ENCODE measurements at places on chromosomes 7 and 10. TPM values are rescaled to one million over a fixed set of nuclear protein-coding genes. Genes with fewer than 3 reads are reported as not detected.

DNA sequence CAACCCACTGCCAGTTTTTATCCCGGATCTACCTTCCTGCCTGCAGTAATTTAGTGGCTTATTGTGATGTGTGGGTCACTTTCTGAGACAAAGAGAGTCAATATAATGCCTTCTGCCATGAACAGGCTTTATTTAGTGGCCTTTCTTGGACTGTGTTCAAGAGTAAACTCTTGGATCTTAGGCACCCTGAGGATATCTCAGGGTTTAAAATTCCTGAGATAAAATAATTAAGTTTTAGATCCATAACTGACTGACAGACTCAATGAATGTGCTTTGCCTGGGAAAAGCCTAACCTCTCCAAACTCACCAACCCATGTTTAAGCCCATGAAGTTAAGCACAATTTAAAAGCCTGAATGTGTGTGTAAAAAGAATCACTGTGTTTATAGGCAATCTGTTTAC lies 564.3 kb downstream of the LRMDA start:
- DNase-seq = no peak

DNA sequence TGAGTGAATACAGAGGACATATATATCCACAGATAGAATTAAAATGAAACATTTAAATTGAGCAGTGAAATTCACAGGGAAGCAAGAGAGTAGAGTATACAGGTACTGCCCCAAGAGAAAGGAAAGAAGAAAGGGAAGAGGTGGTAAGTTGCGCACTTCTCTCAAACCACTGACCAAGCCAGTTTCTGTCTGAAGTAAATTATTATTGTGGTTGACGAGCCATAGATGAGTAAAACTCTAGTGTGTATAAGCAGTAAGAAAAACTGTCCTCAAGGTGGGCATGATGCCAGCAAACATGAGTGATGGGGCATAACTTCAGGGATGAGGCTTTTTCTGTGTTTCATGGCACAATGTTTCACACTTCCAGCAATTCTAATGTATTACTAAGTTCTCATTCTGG lies 4.4 kb upstream of the BET1 start:
- DNase-seq = no peak

- DNase-seq = no peak
Measured at GRCh38 chr7:120190109-120190508, 82.9 kb upstream of the KCND2 start.

The SPDYE16 gene
- total RNA-seq = 0.09 TPM

GRCh38 chr10:28721318-28721951 lies 44.1 kb downstream of the BAMBI start:
- DNase-seq = no peak

DNA sequence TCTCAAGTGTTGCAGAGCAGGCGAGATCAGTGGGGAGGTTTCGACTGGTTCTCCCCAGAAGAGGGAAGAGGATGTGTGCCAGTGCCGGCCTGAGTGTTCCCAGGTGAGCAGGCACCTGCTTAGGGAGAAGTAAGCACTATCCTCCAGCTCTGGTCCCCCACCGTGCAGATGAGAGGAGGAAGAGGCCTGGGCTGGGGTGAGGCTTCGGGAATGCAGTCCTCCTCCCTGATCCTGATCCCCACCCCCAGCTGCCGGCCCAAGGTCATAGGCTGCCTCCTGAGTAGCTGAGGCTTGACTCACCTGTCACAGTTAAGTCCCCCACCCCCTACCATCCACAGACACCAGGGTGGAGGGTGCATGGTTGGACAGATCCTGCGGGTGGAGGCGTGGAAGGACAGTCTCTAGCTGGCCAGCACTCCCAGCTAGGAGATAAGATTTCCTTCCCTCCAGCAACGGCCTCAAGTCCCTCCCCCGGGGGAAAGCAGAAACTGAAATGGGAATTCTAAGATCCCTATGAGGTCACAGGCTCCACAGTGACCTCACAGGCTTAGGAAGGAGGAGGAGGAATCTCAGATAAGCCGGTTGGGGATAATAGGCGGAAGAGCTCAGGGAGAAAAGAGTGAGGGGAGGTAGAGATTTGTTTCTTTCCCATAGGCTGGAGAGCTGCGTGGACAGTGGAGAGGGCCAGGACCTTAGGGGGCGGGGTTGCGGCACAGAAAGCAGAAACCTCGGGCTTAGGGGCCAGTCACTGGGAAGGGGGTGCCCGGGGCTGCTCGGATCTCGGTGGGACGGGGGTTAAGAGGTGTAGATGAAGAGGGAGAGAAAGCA lies 1.0 kb downstream of the LRCH4 start:
- peak; percentile 89 for DNase-seq

GRCh38 chr7:108088729-108089128 lies 41.4 kb downstream of the LAMB4 start:
- no peak for DNase-seq

GRCh38 chr7:6284055-6284400 lies 11.6 kb upstream of the CYTH3 start:
- no peak for DNase-seq

DNA sequence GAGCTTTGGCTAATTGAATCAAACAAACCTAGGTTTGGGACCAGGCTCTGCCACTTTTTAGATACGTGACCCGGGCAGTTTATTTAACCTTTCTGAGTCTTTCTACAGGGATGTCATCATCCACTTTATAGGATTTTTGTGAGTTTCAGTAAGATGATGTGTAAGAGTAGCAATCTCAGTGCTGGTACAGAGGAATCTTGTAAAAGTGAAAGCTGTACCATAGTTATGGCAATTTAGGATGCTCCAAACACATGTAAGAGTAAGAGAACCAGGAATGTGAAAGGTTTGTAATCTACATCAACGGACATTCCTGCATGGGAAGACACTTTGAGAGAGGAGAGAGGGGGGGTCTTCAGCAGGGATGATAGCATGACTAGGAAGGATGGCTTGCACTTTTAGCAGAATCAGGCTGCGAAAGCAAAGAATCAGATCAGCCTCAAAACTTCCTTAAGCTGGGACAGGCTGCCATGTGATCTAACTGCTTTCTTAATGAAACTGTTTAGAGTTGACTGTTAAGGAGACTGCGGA lies 968 bp downstream of the NOLC1 start:
- peak; percentile 18 for DNase-seq

The GPR37 gene
- total RNA-seq = 7.0 TPM

DNA sequence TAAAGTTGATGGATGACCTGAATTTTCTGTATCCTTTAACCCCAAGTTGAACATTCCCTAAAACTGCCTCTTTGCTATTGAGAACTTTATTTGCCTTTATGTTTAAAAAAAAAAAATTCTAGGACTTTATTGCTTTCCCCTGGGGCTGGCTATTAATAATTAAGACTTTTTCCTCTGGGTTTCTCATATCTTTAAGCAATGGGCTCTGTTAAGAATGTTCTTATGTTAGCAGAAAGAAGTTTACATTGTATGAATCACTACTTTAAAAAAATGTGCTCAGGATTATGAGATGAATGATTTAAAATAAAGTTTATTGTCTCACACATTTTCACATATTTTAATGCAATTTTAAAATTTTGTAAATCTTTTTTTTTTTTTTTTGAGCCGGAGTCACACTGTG lies 19.5 kb downstream of the TAX1BP1 start:
- DNase-seq = no peak

DNA sequence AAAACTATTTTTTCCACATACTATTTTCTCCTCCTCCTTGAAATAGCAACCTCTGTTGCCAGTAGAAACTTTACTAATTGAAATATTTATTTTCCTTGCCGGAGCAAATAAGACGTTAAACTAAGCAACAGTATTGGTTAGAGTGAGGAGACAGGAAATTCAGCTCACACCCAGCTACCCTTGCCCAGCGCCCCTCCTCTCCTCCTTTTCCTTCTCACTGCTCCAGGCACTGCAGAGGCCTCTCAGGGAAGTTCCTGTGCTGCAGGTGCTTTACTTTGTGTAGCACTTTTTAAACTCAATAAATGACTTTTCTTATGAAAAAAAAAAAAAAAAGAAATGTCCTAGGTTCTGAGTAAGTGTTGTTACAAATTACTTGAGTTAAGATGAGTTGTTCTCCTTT lies 134.0 kb downstream of the SEMA3E start:
- DNase-seq = no peak

The SH2D4B gene
- total RNA-seq = not detected

GRCh38 chr10:84012831-84013458 lies 126.4 kb upstream of the GHITM start:
- DNase-seq = no peak

GRCh38 chr10:63692220-63692896 lies 171.2 kb downstream of the REEP3 start:
- peak; percentile 30 for DNase-seq

- peak; percentile 57 for DNase-seq
Measured at GRCh38 chr10:576130-576465, 113.4 kb downstream of the DIP2C start.

The GPC2 gene
- 1.2 TPM for total RNA-seq

The HOXA7 gene
- not detected for total RNA-seq

DNA sequence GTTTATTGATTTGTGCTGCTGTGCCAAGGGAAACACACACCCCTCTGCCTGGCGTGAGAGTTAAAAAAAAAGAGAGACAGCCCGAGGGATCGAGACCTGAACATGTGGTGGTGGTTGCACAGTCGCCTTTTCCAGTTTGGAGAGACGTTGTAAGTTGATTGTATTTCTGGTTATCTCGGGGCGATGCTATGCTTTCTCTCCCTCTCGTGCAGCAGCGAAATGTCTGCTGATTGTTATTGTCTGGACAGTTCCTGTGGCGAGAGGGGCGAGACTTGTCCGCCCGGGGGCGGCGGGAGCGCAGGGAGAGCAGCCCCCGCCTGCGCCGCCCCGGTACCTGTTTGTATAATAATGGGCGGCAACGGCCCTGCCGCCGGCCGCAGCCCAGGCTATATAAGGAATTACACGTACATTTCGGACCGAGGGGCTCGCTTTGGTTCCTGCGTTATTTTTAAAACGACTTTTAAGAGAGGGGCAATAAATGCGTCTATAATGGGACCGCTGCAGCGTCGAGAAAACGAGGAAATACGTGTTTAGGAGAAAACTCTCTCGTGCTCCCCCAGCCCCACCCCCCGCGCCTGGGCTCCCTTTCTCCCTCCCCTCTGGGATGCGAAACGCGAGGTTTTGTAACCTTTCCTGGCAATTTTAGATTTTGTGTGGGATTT lies 1.7 kb downstream of the ZEB1 start:
- DNase-seq = peak; percentile 72

The NEURL1 gene
- 0.27 TPM for total RNA-seq

- no peak for DNase-seq
Measured at GRCh38 chr7:22733761-22734160, 6.8 kb downstream of the IL6 start.

The SMC3 gene
- 58.3 TPM for total RNA-seq

The TRIM50 gene
- total RNA-seq = not detected

The FZD1 gene
- total RNA-seq = 28.7 TPM

DNA sequence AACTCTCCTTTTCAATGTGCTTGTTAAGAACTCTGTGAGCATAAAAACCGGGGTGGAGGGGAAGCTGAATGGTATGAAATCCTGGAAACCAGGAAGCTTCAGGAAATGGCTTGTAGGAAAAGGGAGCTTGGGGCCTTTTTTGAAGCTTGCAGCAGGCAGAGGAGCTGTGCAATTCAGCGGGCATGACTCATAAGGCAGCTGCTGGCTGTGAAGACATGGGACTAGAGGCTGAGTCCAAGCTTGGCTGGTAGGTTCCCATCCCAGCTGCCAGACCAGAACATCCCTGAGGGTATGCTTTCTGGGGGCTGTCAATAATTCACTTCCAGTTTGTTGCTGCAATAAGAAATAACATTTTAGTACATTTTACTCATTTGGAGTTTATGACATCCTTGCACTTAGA lies 36.8 kb upstream of the CDC14C start:
- DNase-seq = no peak

DNA sequence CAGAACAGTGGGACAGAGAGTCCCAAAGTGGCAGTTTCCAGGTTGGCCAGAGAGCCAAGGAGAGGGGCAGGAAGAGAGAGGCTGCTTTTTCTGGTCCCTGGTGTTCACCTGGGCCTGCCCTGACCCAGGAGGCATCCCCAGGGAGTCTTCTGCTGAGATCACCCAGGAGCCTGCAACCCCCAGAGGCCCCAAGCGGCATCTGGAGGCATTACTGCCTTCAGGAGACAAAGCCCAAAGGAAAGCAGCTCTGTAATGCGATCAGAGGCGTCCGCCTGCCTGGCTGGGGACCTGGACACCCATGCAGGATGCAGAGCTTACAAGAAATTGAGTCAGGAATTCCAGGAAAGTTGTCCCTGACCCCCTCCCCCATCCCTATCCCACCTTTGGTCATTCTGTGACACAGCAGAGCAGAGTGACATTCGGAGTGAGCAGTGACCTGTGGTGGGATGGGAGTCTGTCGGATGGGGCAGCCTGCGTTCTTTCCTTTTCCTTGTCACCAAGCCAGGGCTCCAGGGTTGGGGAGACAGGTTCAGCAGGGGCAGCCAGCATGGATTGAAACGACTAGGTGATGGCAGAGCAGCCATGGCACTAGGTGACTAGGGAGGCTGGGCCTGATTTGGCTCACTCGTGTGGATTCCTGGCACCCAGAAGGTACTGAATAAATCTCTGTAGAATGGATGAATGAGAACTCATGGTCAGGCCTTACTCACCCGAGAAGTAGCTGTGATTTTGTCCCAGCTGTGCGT lies 10.4 kb downstream of the UNC5B start:
- DNase-seq = peak; percentile 44

The EGFR gene
- 147 TPM for total RNA-seq

DNA sequence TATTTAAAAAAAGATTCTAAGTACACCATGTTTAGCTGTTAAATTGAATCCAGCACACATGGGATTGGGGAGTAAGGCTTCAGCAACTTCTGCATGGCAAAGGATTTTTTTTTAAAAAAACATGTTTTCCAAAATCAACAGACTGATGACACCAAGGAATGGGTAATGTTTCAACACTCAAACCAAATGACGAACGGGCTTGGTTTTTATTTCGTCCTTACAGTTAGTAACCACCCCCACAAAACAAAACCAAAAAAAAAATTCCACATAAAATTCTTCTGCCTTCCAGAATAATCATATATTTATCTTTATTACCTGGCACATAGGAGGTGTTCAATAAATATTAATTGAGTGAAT lies 45.7 kb downstream of the ICA1 start:
- no peak for DNase-seq

DNA sequence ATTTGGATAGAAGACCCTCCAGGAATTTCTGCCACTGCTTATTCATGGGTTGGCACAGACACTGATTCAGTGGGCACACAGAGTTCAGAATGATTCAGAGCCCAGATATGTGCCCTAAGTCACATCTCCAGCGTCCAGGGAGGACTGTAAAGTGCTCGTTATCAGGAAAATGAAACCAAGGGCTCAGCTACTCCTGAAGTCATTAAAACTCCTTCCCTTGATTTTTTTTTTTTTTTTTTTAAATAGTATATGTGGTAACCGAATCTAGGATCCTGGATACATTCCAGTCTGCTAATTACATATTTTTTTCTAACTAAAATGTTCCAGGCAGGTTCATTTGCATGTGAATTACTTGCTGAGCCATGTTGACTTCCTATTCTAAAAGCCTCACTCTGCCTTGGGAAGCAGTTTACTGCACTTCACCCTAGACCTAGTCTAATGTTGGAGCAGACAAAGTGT lies 34.7 kb downstream of the MET start:
- peak; percentile 55 for DNase-seq

GRCh38 chr7:30175180-30175579 lies 40.4 kb downstream of the MTURN start:
- no peak for DNase-seq

The SUN3 gene
- not detected for total RNA-seq

- DNase-seq = no peak
Measured at GRCh38 chr10:124043310-124044142, 49.9 kb downstream of the CHST15 start.

The LEP gene
- under 0.01 TPM for total RNA-seq

Data from fibroblast of the aortic adventitia (primary cell).